ENCODE measurements at places on chromosomes 2 and 18.

DNA sequence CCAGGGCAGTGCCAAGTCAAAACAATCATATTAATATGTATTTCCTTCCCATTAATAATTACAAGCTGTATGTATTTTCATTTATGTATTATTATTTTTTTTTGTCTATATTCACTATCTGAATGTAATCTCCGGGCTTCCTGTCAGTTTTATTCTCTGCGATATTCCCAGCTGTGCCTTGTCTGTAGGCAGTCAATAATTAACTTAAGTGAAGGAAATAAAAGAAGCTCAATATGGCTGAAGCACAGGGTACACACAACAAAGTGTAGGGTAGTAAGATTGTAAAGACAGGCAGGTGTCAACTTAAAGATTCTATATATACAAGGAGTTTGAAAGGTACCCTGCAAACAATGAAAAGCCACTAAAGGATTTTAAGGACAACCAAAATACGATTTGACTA, 122.9 kb downstream of the ROCK1 start:
- no peak for DNase-seq

GRCh38 chr18:79868168-79868784, 70.5 kb downstream of the KCNG2 start:
- DNase-seq: no peak

DNA sequence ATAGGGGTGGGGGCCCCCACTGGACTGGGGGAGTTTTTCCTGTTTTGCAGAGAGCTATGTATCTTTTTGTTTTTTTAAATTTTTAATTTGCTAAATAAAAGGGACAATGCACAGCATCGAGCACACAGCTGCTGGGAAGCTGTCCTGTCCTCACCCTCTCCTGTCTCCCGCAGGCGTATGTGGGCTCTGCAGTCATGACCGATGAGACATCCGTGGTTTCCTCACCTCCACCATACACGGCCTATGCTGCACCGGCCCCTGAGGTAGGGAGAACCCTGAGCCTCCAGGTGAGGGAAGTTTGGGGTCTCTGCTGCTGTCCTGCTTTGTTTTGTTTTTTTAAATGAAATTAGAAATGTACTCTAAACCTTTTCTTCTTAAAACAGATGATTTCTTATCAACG, 27.6 kb downstream of the PLEKHB2 start:
- DNase-seq: no peak

DNA sequence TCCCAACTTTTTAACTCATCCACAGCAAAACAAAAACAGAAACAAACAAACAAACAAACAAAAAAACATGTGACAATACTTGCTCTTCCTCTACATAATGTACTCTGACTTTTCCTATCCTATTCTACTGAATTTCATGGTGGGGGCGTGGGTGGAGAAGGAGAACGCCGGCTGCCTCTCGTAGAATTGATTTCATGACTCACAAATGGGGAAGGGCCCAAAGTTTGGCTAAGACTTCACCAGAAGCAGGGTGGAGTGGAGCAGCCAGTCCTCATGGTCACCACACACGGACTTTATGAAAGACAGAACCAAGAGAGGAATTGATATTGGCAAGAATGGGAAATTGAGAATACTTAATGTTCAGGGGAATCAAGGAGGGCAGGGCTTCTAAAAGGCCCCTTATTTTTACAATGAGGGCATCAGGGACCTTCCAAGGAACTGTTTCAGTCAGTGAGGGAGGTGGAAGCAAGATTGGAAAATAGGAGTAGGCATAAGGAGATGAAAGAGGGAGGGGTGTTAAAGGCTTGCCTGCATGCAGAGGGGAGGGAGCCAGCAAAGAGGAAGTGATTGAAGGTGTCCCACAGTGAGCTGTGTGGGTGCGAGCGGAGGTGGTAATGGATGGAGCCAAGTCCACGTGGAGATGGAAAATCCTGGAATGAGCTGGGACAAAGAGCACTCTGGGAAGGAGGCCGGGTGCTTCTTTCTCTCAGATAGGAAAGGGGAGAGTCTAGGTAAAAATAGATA, 27.9 kb downstream of the MARCHF4 start:
- no peak for DNase-seq

DNA sequence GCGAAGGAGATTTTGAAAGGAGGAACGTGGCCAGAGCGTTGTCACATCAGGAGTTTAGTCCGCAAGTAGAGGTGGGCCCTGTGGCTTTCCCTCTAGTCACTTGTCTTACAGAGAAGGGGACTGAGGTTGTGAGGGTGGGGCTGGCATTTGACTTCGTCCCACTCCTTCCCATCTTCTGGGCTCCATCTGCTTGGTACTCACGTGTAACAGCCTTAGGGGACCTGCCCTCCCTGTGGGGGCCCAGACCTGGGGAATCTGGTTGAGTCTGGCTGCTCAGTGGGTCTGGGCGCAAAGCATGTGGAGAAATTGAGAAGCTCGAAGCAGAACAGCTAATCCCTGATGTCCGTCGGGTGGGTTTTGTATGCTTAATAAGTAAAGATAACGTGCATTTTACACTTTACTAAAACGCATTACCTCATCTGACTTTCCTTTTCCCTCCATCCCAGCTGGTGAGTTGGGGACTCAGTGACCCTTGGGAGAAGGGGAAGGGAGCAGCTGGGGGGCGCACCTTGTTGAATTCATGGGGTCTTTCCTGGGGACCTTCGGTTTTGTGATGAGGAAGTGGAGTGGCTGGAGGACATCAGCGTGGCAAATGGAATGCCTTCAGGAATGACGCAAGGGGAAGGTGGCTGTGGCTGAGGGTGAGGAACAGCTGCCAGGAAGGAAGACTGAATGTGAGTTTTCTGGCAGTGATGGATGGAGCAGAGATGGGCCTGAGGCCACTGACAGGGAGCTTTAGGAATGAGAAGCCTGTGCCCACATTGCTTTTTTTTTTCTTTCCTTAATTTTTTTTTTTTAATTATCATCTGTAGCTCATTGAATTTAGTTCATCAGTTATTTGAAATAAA, 44.8 kb downstream of the ASAP2 start:
- DNase-seq: peak; percentile 82

- peak; percentile 11 for DNase-seq
Observed at GRCh38 chr2:74991977-74992376, 33.5 kb downstream of the POLE4 start.

- no peak for DNase-seq
Observed at GRCh38 chr2:114754907-114755563, 312.6 kb downstream of the DPP10 start.

- peak; percentile 55 for DNase-seq
Observed at GRCh38 chr2:111535404-111535803, 348.6 kb downstream of the ANAPC1 start.

DNA sequence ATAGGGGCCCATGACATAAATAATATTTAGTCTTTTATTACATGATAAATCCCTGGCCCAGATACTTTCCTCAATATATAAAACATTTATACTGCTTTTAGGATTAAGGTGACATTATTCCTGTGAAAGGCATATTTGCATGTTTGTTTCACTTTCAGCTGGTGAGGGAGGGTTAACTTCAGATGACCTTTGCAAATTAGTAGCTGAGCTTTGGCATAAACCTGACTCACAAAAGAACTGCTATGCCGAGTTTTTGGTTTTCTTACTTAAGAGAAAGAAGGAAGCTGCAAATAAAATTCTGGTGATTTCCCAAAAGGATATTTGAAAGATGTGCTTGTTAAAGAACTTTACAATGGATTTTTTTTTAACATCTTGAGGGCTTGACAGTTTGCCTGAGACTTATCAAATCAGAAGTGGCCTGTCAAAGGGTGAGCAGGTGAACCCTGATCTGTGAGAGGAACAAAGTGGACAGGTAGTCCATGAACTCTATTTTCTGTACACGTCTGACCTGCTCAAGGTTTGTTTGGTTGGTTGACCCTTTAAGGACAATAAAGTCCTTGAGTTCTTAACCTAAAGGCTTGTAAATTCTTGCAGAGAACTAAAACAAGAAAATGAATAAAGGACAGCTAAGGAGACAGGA, 93.5 kb downstream of the FAM124B start:
- no peak for DNase-seq

DNA sequence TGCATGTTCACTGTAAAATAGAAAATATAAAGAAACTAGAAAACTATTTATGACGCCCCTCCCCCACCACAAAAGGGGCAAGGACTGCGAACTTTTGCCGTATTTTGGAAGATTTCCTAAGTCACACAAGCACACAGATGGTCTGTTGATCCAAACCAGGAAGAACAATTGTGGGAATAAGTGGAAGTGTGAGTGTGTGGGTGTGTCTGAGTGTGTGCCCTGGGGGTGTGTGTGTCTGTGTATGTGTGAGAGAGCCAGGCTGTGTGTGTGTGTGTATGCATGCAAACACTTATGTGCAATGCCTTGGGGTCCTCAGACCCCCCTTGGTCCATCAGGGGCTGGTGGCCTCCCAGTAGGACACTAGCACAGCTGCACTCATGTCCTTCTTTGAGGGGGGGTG, 43.1 kb downstream of the HPCAL1 start:
- no peak for DNase-seq

- DNase-seq: no peak
Observed at GRCh38 chr2:58336416-58336815, 95.3 kb upstream of the FANCL start.

GRCh38 chr18:39414009-39414700, 1848.6 kb upstream of the CELF4 start:
- DNase-seq: peak; percentile 83

GRCh38 chr2:76197842-76198448, 487.2 kb upstream of the GCFC2 start:
- no peak for DNase-seq

DNA sequence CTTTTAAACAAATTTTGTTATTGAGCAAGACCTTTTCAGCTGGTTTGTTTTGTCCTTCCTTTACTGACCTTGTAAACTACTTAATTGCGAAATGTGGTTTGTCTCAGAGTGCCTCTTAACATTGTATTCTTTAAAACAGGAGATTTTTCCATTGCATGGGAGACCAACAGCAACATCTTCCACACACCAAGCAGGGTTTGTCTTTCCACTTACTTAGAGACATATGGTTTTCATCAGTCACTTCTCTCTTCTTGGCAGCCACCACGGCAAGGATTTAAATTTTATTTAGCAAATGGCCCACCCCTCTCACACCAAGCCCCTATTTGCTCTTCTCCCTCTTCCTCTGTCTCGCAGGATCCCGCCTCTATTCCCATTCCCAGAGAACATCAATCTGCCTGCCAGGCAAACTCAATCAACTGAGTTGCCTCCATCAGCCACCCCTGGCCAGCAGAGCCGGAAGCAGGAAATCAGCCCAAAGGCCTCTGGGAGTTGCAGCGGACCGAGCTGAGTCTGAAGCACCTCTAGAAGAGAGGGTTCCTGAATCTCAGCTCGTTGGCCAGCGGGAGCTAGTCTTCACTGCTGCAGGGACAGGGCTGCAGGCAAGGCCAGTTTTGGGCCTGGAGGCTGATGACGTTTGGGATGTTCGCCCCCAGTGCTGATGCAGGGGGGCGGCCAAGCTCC, 11.3 kb upstream of the CIB4 start:
- peak; percentile 41 for DNase-seq

- no peak for DNase-seq
Observed at GRCh38 chr18:64982414-64983055, 768.3 kb upstream of the CDH7 start.

GRCh38 chr2:184598316-184599053, at the start of gene ZNF804A:
TSS of gene ZNF804A (plus strand) at chr2:184598529. CDS start at chr2:184598960, 431 bp downstream.
- DNase-seq: peak; percentile 69

- peak; percentile 98 for DNase-seq
Observed at GRCh38 chr2:120765678-120766469, 30.2 kb downstream of the GLI2 start.

- DNase-seq: peak; percentile 85
Observed at GRCh38 chr2:185757356-185757755, 18.8 kb downstream of the FSIP2 start.

DNA sequence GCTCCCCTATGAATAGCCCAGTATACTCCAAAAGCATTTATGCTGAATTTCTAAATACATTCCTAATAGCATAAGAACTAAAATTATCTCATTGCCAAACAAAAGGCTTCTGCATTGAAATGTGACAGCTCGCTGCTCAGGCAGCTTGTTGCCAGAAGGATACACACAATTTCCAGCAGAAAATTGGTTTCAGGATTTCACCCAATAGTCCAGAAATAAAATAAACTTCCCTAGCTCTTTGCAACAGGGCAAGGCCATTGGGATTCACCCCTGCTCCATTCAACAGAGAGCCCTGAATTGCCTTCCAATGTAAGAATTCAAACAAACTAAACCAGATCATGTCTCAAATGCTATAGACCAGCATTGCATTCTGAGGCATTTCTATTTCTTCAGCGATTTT, 70.7 kb downstream of the RBM43 start:
- no peak for DNase-seq

DNA sequence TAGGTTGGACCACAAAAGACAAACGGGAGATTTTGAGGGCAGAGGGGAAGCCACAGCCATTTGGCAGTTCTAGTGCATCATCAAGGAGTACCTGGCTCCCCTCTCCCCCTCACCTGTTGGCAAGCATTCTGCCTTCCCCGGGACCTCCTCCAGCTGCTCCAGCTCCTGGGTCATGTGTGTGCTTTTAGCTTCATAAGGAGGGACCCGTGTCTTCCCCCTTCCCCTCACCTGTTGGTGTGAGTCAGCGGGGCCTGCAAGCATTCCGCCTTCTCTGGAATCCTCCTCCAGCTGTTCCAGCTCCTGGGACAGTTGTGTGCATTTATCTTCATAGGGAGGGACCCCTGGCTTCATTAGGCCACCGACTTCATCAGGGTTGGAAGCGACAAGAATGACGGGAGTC, 58.8 kb downstream of the SPP2 start:
- DNase-seq: no peak

DNA sequence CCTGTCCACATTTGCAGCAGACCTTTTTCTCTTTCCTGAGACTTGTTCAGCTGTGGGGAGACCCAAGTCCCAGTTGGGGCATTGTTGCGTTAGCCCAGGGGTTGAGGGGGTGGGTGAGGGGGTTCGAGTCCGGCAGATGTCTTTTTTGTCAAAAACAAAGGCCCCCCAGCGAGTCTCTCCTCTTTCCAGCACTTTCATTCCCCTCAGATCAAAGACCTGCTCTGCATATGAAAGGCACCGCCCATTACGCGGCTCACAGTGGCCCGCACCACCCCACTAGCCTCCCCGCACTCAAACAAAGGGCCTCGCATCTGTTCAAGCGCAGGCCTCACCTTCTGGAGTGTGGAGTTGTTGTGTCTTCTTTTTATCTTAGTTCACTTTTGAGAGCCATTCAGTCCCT, 25.2 kb downstream of the TRABD2A start:
- DNase-seq: no peak

DNA sequence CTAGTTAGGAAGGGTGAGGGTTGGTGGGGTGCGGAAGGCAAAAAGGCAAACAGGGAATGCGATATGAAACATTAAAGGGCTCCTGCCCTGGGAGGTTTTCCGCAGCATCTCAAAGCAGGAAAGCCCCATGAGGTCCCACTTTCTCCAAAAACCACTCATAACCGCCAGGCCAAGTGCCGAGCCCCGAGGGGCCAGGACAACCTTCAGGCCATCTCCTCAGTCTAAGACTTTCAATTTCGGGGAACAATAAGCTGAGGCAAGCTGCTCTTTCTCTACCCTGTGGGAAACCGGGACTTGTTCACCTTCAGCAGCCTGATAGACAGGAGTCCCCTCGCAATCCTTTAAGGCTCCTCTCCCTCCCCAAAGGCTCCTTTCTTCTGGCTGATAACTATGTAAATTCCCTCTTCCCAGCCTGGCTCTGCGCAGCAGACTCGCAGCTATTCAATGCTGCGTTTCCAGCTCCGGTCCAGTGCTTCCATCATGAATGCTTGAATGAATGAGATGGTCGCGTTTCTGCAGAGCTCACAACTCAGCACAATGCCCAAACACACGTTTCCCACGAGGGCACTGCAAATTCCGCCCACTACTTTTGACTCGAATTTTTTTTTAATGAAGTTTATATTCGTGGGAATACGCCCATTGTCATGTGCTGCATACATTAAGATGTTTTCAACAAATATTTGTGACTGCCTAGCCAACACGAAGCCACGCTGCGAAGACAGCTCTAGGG, 1.4 kb downstream of the LAMA1 start:
- no peak for DNase-seq

- DNase-seq: peak; percentile 14
Observed at GRCh38 chr2:234388591-234388990, 108.3 kb downstream of the ARL4C start.
